Neural cell (in vitro differentiated cells): ENCODE measurements at places on chromosomes 2 and 18. TPM values are rescaled to one million over a fixed set of nuclear protein-coding genes. Genes with fewer than 3 reads are reported as not detected.

The CNDP1 gene
- polyA plus RNA-seq = 0.38 and 2.1 TPM in 2 replicates

The CXCR1 gene
- polyA plus RNA-seq = not detected in 2 replicates

The LOXHD1 gene
- not detected in 2 replicates for polyA plus RNA-seq

The ACTG2 gene
- polyA plus RNA-seq = 0.67 and 1.6 TPM in 2 replicates

The NPPC gene
- polyA plus RNA-seq = 2.7 and 21.5 TPM in 2 replicates

The RAB27B gene
- 37.3 and 53.4 TPM in 2 replicates for polyA plus RNA-seq

The PPM1B gene
- 79.8 and 116 TPM in 2 replicates for polyA plus RNA-seq

The ANKRD36B gene
- polyA plus RNA-seq = 63.5 and 166 TPM in 2 replicates

The ABCB11 gene
- polyA plus RNA-seq = not detected in 2 replicates

The CYS1 gene
- polyA plus RNA-seq = not detected in 2 replicates

The UPP2 gene
- 0.12 and 0.16 TPM in 2 replicates for polyA plus RNA-seq

The THSD7B gene
- polyA plus RNA-seq = 0.46 and 1.6 TPM in 2 replicates

The CELF4 gene
- polyA plus RNA-seq = 191 and 206 TPM in 2 replicates

The MAIP1 gene
- polyA plus RNA-seq = 24.1 and 47.9 TPM in 2 replicates

The LOXL3 gene
- polyA plus RNA-seq = 17.1 and 20.1 TPM in 2 replicates

The CETN1 gene
- polyA plus RNA-seq = not detected in 2 replicates

The VIL1 gene
- polyA plus RNA-seq = 0.06 TPM in 1 of 2 replicates, not detected in the other

The RUFY4 gene
- polyA plus RNA-seq = not detected in 2 replicates

The TGIF1 gene
- 3.6 and 9.7 TPM in 2 replicates for polyA plus RNA-seq

The FSIP2 gene
- 11.0 and 12.2 TPM in 2 replicates for polyA plus RNA-seq

The RBKS gene
- 4.0 and 5.4 TPM in 2 replicates for polyA plus RNA-seq

The CYP27A1 gene
- 0.90 TPM in 1 of 2 replicates, not detected in the other for polyA plus RNA-seq

The SCN1A gene
- polyA plus RNA-seq = 1.0 and 1.4 TPM in 2 replicates

The CAPN13 gene
- not detected in 2 replicates for polyA plus RNA-seq

The SERPINB13 gene
- not detected in 2 replicates for polyA plus RNA-seq

The TMEM37 gene
- not detected in 2 replicates for polyA plus RNA-seq

The SH3BP4 gene
- polyA plus RNA-seq = 3.1 and 3.3 TPM in 2 replicates

The TUBA3E gene
- polyA plus RNA-seq = not detected in 2 replicates

The INHA gene
- 2.7 and 5.6 TPM in 2 replicates for polyA plus RNA-seq

The ASAP2 gene
- 41.0 and 54.6 TPM in 2 replicates for polyA plus RNA-seq

The SGPP2 gene
- 0.30 and 0.38 TPM in 2 replicates for polyA plus RNA-seq

The CYTIP gene
- not detected in 2 replicates for polyA plus RNA-seq

The BCL2L11 gene
- polyA plus RNA-seq = 2.6 and 42.1 TPM in 2 replicates

The MPP4 gene
- 0.38 TPM in 1 of 2 replicates, not detected in the other for polyA plus RNA-seq

The PLGLB2 gene
- 5.4 and 10.5 TPM in 2 replicates for polyA plus RNA-seq

The EFR3B gene
- polyA plus RNA-seq = 29.3 and 30.6 TPM in 2 replicates

The ERFE gene
- polyA plus RNA-seq = 0.32 TPM in 1 of 2 replicates, not detected in the other

The CNRIP1 gene
- 26.7 and 28.2 TPM in 2 replicates for polyA plus RNA-seq

The KIF1A gene
- polyA plus RNA-seq = 63.4 and 89.2 TPM in 2 replicates

The GAREM2 gene
- polyA plus RNA-seq = 3.2 and 3.9 TPM in 2 replicates

The KCNF1 gene
- 11.4 and 12.9 TPM in 2 replicates for polyA plus RNA-seq

The EGR4 gene
- polyA plus RNA-seq = 0.90 TPM in 1 of 2 replicates, not detected in the other

The KIAA2012 gene
- not detected in 2 replicates for polyA plus RNA-seq

The MRO gene
- not detected in 2 replicates for polyA plus RNA-seq

The HOXD11 gene
- not detected in 2 replicates for polyA plus RNA-seq

The RAPH1 gene
- 13.9 and 17.9 TPM in 2 replicates for polyA plus RNA-seq

The MALL gene
- not detected in 2 replicates for polyA plus RNA-seq

The ARHGAP15 gene
- 0.30 TPM in 1 of 2 replicates, not detected in the other for polyA plus RNA-seq

The SMAD7 gene
- 2.5 and 3.8 TPM in 2 replicates for polyA plus RNA-seq

The OTOF gene
- not detected in 2 replicates for polyA plus RNA-seq

The IL36A gene
- not detected in 2 replicates for polyA plus RNA-seq

The ABCA12 gene
- polyA plus RNA-seq = not detected in 2 replicates

The SLC30A3 gene
- not detected in 2 replicates for polyA plus RNA-seq

The C1GALT1C1L gene
- not detected in 2 replicates for polyA plus RNA-seq
